ENCODE measurements at places on chromosomes 4 and X.

GRCh38 chr4:3689006-3689405, 77.2 kb upstream of the ADRA2C start:
- no peak for DNase-seq

- DNase-seq: no peak
These were observed 709.1 kb downstream of the FAT4 start for GRCh38 chr4:126023896-126024295.

DNA sequence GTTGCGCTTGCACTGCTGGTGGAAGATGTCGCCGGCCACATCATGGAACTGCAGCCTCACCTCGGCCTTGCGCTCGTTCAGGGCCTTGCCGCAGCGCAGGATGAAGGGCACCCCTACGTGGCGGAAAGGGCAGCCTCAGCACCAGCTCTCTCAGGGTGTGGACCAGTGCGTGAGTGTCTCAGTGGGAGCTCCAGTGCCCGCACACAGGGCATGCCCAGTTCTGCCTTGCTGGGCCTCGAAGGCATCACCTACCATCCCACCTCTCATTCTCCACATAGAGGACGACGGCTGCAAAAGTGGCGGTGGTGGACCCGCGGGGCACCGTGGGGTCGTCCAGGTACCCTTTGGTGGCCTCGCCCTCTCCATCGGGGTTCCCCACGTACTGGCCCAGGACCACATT, 14.0 kb downstream of the G6PD start:
- no peak for DNase-seq

DNA sequence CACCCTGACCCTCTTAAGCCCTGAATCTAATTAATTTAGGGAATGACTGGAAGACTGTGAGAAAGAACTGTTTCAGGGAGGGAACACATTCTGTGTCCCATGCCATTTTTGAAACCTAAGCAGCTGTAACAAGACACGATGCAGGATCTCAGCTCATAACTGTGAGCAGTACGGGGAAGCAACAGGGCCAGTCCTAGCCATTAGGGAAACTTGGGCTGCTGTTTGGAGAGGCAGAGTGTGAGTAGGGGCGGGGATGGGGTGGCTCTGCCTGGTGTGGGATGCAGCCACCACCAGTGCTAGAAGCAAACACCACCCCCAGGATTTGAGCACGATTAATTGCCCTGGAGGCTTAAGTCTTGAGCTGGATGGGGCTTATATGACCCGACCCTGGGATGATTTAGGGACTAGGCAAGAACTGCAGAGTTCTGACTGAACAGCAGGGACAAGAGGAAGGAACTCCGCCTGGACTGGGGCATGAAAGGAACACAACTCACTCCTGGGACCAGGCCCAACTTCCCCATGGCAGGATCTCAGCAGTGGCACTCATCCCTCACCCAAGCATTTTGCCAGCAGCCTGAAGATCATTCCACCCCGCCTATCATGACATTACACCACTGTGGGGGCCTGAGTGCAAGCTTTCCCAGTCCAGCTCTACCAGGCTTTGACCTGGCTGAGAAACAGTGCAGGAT, 43.1 kb downstream of the ATRX start:
- DNase-seq: no peak

DNA sequence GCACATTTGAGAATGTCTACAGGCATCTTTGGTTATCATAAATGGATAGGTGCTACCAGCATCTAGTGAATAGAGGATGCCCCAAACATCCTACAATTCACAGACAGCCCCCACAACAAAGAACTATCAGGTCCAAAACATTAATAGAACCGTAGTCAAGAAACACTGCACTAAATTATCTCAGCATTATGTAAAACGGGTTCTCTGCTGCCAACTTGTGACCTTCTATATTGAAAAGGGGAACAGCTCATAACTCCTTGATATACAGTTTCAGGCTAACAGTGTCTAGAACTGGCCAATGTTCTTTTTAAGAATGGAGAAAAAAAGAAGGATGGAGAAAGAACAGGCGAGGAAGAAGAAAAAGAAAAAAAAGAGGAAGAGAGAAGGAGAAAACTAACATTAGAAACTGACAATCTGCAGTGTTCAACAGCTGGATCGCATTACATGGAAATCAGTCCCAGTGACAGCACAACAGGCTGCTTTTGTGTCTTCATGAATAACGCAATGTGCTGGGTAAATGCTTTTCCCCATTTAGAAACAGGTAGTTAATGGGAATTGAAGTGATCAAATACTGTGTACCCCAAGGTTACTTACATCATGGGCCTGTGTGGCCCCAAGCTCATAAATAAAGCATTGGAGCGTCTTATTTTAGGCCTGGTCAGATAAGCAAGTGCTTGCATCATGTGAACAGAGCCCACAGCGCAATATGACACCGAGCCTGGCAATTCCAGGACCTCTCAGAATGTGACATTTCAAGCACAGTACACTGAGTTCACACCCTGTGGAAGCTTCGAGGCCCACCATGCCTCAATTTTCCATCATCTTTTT, 339.5 kb downstream of the DHX15 start:
- DNase-seq: no peak

DNA sequence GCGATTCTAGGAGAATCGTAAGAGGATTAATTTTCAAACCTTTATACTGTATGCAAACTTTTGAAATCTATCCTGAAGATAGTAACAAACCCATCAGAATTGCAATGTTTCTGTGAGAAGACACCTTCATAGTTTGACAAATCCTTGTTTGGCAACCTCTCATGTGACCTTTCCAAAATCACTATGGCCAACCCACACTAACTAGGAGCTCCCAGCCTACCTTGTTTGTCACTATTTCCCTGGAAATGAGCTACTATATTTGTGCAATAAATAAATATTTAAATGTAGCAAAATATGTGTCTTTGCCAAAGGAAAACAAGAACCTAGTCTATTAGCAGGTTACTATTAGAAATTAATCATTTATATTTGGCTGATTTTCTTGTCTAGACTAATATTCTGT, 173.7 kb downstream of the PPP1R2C start:
- DNase-seq: no peak

Measured in fibroblast of skin of left quadriceps (primary cell).